ENCODE measurements at places on chromosomes 4 and X.

- DNase-seq: no peak
These were observed 1703.7 kb upstream of the AGA start for GRCh38 chr4:179145746-179146525.

DNA sequence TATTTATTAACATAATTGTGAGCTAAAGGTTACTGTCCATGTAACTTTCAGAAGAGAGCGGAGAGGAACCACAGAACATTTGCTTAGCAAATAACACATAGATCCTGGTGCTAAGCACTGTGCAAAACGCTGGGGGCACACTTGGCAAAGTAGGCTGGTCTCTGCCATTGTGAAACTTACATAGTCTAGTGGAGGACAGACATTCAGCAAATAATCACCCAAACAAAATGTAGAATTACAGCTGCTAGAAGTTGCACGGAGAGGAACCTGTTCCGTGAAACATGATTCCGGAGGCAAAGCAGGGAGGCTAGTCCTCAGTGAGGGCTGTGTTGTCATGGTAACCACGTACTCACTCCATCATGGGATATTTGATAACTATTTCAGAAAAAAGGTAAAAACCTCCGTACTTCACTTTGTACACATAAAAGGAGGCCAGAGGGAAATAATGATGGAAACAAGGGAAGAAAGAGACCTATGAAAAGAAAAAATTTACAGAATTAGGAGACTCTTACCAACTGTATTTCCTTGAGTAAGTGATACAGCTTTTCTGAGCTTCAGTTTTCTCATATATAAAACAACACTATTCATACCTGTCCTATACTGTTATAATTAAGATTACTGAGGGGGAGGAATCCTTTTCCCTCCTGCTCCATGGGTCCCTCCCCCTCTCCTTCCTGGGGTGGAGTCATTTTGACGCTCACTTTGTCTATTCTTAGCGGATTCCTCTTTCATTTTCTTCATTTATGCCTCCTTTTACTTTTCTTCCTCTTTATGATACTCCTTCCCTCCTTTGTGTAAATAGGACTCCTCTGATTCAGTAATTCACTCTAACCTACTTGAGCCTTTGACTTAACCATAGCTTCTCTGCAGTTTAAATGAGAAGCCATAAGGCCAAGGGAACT lies 825 bp upstream of the RASGEF1B start:
- DNase-seq: peak; percentile 26

- no peak for DNase-seq
These were observed 575.7 kb downstream of the SPOCK3 start for GRCh38 chr4:166658585-166658984.

DNA sequence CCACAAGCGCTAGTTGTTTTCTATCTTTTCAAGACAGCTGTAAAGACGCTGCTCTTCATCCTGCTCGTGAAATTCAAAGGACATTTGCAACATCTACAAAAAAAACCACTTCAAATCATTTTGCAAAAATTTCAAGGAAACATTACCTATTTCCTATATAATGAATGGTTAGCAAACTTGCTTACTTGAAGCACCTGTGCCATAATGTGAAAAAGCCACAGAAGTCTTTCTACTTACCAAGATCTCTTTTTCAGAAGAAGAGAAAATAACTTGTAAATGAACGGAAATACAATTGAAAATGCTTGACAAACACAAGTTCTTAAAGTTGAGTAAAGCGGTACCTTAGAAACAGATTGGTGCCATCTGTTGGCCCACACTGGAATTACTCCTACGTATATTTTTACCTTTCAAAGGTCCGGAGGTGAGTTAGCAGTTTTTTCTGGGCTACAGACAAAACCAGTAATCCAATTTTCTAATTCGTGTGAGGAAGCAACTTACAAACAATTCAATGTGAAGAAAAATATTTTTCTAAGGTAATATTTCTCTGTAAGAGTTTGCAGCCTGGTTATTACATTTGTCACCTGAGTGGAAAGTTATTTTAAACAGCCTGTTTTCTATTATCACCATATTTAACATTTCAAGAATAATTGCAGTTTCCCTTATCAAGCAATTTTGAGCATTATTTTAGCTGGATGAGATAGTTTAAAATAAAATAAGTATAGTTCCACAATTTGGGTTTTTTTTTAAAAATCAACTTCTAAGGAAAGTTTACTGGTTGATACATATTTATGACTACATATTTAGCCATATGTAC lies at the start of gene TLR6:
TLR6 (minus strand) TSS at position 294 of the 814 bp plus-strand sequence. CDS start 27,344 bp downstream, outside the sequence.
- peak; percentile 51 for DNase-seq

GRCh38 chr4:26349496-26349895 lies 28.7 kb downstream of the RBPJ start:
- no peak for DNase-seq

DNA sequence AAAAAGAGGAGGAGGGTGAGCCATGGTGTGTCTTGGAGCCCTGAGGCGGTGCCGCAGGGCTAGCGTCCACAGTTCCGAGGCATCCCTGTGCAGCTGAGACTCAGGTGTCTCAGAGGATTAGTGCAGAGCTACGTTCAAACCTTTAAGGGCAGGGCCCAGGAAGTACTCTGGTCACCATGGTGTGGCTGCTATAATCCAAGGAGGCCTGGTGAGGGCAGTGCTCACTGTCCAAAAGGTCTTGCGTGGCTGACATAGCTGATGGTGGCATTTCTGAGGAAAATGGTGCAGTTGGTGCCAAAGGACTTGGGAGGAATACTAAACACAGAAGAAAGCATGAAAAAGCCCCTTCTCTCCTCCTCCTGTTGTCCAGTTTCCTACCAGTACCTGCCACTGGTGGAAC lies 146.9 kb downstream of the DCHS2 start:
- DNase-seq: no peak

- peak; percentile 40 for DNase-seq
These were observed 54.8 kb upstream of the MAGEB16 start for GRCh38 chrX:35743331-35743730.

DNA sequence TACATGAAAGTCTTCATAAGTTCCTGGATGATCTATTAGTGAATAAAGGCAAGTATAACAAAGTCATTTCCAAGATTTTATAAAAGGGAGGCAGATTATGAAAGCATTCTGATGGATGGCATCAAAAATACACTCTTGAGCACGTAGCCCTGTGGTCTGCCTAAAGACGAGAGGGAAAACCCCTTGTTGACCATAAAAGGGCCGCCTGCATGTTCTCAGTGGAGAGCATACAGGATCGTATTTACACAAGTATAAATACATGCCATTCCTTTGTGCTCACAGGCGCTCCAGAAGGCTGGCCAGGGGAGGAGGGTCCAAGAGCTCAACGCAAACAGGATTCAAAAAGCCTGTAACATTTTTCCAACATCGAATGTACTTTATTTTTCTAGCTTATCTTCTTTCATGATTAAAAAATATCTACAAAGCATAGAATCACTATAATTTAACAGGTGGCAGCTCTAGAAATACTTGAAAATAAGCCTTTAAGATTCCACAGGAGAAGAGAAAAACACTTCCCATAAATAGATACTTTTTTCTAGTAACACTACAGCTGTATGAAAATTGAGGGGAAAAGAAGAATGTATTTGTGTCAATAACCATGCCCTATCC lies 29.6 kb downstream of the PDGFC start:
- DNase-seq: peak; percentile 88

- no peak for DNase-seq
These were observed 7.4 kb upstream of the TNIP2 start for GRCh38 chr4:2763511-2763967.

DNA sequence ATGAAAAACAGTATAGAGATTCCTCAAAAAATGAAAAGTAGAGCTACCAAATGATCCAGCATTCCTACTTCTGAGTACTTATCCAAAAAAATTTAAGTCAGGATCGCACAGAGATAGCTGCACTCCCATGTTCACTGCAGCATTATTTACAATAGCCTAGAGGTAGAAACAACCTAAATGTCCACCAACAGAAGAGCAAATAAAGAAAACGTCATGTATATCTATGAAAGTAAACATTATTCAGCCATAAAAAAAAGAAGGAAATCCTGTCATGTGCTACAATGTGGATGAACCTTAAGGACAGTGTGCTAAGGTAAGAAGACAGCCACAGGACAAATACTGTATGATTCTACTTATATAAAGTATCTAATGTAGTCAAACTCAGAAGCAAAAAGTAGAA lies 12.4 kb downstream of the THOC2 start:
- DNase-seq: no peak

GRCh38 chr4:143514901-143515300 lies 1.4 kb downstream of the SMARCA5 start:
- DNase-seq: no peak

DNA sequence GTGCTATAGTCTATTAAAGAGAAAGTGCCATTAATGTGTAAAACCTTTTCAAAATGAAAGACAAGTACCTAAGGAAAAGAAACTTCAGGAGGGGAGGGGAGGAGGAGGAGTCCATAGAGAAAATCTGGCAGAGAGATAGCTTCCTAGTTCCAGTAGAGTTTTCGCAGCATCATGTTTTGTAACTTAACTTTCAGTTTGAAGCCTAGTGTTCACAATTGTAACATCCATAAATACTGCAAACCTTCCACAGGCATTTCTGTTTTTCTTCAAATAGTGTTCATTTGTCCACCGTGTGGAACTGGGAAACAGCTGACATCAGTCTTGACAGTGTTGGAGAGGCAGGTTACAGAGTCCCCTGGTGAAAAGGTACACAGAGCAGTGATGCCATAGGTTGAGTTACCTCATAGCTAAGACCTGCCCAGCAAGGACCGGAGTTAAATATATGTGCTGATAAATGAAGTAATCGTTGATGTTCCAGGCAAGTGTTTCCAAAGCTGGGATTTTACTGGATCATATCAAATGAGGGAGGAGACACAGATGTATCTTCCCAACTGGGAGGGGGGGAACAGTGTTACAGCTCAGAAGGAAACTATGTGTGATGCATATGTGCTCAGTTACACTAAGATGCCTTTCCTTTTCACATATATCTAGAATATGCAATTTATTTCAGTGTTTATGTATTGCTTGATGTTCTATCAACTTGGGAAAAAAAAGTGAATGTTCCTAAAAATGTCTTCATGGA lies 369.5 kb upstream of the FAM241A start:
- DNase-seq: no peak

DNA sequence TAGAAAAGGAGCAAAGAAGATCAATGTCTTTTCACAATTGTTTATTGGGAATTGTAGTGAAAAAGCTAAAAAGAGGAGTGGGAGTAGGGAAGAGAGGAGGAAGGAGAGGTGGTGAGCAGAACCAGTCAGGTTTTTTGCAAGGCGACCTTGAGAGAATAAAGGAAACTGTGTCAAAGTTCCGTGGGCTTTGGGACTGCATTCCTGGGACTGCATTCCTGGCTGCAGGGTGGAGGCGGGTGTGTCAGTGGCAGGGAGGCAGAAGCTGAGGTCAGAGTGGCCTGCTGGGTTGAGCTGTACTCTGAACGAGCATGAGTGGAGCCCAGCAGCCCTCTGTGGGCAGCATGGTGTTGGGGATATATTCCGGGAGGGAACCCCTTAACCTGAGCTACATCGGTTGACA lies 66.8 kb upstream of the UCP1 start:
- peak; percentile 7 for DNase-seq

DNA sequence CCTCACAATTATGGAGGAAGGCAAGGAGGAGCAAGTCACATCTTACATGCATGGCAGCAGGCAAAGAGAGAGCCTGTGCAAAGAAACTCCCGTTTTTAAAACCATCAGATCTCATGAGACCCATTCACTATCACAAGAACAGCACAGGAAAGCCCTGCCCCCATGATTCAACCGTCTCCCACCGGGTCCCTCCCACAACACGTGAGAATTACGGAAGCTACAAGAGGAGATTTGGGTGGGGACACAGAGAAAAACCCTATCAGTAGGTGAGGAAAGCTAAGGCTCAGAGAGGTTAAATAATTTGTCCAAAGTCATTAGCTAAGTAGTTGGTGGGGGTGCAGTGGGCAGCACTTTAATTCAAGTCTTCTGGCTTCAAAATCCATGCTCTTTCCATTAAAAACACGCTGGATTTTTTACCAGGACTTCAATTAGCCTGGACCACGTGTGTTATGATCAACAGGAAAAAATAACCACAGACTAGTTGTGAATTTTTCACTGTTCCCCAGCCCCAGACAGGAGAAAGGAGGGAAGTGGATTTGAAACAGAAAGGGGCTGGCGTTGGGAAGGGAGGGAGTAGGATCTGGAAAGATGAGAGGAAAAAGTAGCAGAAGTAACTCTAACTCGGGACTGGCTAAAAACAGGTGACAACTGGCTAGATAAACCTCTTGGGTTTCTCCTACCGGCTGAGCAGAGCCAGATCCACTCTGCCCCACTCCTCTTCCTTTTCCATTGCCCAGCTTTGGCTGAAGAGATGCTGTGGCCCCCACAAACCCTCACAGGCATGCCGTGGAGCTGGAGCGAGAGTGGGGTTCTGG lies 986 bp downstream of the MTMR8 start:
- no peak for DNase-seq

DNA sequence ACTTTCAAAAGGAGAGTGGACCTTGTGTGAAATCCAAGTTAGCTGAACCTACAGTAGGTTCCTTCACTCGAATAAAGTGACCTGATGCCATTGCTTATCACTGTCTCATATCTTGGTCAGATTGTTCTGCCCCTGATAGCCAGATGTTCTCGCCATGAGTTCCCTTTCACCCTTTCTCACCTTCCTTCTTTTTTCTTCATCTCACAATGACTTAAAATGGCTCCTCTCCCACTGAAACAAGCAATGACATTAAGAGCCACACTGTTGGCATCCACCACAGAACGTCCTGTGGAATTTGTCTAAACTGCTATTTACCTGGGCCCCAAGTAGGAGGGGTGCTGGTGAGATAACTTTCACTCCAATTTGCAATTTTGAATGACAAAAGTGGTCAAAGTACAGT lies 227.6 kb upstream of the PPP1R2C start:
- DNase-seq: no peak

GRCh38 chrX:132425744-132426318 lies 63.0 kb downstream of the MBNL3 start:
- no peak for DNase-seq

- no peak for DNase-seq
These were observed 14.8 kb downstream of the CYTL1 start for GRCh38 chr4:5004496-5004895.

GRCh38 chr4:181845617-181846016 lies 397.6 kb upstream of the TENM3 start:
- no peak for DNase-seq

GRCh38 chrX:120023259-120023658 lies 54.2 kb downstream of the RHOXF2B start:
- no peak for DNase-seq

DNA sequence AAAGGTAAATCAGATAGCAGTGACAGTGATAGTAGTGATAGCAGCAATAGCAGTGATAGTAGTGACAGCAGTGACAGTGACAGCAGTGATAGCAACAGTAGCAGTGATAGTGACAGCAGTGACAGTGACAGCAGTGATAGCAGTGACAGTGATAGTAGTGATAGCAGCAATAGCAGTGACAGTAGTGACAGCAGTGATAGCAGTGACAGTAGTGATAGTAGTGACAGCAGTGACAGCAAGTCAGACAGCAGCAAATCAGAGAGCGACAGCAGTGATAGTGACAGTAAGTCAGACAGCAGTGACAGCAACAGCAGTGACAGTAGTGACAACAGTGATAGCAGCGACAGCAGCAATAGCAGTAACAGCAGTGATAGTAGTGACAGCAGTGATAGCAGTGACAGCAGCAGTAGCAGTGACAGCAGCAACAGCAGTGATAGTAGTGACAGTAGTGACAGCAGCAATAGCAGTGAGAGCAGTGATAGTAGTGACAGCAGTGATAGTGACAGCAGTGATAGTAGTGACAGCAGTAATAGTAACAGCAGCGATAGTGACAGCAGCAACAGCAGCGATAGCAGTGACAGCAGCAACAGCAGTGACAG lies 6.1 kb downstream of the DSPP start:
- DNase-seq: no peak

Data from LHCN-M2 (cell line).